ENCODE measurements at places on chromosomes 6 and 20.
A peak's percentile ranks its signal among the peaks of the same experiment; 100 is the strongest.

GRCh38 chr6:24233813-24234442, 107.9 kb downstream of the NRSN1 start:
- DNase-seq: no peak

DNA sequence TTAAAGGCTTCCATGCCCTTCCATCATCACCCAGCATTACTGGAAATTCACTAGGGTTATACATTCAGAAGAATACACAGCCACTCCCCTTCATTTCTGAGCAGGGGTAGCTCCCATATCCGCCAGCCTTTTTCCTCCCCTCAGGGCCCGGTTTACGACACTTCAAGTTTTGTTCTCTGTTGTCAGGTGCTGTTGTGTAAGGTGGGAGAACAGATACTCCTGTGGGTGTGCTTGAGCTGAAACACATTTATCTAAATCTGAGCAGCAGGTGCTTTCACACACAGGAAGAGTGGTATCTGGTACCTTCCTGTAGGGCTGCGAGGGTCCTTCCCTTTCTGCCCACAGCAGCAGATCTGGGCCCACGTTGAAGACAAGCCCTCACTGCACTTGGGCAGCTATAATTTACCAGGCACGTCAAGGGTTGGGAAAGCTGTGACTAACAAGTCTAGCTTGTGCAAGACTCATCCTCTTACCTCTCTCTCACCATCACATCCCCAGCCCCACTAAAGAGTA, 215.8 kb upstream of the RREB1 start:
- no peak for DNase-seq

DNA sequence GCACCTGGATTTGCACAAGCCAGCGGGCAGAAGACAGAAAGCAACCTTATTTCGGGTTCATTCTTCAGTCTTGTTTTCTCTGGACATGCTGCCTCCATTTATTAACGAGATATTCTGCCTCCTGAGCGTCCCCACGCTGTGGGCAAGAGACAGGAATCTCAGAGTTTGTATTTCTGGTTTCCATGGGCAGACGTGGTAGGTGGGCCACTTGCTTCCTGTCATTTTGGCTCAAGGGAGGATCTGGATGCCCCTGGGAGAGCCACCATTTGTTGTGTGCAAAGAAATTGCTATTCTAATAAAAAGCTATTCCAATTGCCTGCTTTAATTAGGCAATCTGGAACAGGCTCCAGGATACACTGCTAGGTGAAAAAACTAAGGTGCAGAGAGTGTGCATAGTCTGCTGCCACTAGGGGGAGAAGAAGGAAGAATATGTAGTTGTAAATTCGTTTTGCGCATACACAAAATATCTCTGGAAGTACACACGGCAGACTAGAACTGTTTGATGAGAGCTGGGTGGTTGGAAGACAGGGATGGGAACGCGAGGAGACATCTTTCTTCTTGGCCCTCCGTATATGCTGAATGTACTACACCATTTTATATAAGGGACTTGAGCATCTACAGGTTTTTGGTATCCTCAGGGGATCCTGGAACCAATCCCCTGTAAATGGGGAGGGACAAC, 30.1 kb upstream of the SLC16A10 start:
- no peak for DNase-seq

- DNase-seq: no peak
These were observed 22.8 kb upstream of the FAM83C start for GRCh38 chr20:35314816-35315631.

GRCh38 chr20:51301026-51301425, 241.5 kb downstream of the NFATC2 start:
- DNase-seq: no peak

GRCh38 chr20:37279820-37280219, 9.6 kb upstream of the MANBAL start:
- no peak for DNase-seq

GRCh38 chr6:13841936-13842335, 27.6 kb upstream of the MCUR1 start:
- DNase-seq: no peak

GRCh38 chr6:162187168-162187935, 540.2 kb downstream of the PRKN start:
- DNase-seq: no peak

DNA sequence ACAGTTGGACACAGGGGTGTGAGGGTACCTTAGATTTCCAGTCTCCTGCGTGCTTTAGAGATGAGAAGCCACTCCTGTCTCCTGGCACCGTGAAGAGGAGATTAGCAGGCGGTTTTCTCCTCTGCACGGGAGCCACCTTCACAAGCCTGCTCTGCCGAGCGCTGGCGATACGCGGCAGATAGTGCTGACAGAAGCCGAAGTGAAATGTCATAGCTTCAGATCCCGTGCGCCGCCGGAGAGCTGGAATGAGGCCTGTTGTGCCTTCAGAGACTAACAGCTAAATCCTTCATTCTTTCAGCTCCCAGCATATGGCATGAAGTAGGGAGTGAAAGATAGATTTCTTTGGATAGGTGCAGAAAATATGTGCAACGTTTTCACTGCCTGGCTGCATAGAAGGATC, 371.0 kb downstream of the TAF4 start:
- no peak for DNase-seq

DNA sequence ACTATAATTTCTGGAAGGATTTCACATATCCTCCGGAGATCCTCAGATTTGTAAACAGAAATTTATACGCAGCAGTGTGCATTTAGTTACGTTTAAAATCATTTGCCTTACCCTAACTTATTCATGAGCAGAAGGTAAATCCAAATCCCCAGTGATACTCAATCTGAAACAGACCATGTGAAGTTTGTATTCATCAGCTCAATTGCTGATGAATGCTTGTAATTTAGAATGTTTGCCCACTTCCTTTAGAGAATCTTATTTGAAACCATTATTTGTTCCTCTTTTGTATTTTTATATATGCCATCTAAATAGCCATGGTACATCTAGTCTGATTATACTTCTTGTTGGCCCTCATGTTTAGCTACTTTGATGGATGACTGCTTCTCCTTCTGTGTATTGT, 15.4 kb downstream of the TAAR1 start:
- no peak for DNase-seq

GRCh38 chr6:138722425-138723371, 50.9 kb upstream of the CCDC28A start:
- no peak for DNase-seq

GRCh38 chr20:54668271-54669039, 193.1 kb downstream of the DOK5 start:
- no peak for DNase-seq

DNA sequence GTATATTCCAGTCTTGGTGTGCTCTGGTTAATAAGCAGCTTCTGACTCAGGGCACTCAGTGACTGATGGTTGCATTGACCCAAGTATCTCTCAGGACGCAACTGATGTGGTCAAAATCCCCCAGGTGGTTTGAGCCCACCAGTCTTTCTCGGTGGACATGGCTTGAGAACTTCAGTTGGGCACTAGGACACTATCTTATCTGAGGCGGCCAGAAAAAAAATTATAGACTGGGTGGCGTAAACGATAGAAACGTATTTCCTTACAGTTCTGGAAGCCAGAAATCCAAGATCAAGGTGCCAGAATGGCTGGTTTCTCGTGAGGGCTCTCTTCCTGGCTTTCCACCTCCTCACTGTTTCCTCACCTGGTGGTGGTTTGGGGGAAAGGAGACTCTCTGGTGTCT, 52.2 kb downstream of the PPP1R16B start:
- DNase-seq: no peak

- no peak for DNase-seq
These were observed 234.2 kb downstream of the COL12A1 start for GRCh38 chr6:74971633-74972032.

DNA sequence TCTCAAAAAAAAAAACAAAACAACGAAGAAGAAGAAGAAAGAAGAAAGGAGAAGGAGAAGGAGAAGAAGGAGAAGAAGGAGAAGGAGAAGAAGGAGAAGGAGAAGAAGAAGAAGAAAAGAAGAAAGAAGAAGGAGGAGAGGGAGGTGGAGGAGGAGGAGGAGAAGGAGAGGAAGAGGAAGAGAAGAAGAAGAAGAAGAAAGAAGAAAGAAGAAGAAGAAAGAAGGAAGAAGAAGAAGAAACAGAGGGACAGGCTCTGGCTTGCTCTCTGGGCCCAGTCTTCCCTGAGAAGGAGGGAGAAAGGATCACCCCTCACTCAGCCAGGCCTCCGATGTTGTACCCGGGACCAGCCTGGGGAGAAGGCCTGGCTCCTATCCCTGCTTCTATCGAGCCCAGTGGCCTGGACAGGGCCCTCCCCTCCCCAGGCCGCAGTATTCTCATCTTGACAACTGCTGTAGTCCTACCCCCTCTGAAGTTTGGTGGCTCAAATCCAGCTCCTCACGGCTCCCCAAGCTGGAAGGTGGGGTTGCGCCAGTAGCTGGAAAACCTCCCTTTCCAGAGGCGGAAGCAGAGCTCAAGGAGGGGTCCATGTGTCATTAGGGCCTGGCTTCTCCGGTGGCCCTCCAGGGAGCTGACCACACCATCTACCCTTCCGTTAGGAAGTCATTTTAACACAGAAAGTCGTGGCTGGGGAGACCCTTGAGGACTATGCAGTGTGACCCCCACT, 18.9 kb downstream of the C6orf132 start:
- DNase-seq: no peak

DNA sequence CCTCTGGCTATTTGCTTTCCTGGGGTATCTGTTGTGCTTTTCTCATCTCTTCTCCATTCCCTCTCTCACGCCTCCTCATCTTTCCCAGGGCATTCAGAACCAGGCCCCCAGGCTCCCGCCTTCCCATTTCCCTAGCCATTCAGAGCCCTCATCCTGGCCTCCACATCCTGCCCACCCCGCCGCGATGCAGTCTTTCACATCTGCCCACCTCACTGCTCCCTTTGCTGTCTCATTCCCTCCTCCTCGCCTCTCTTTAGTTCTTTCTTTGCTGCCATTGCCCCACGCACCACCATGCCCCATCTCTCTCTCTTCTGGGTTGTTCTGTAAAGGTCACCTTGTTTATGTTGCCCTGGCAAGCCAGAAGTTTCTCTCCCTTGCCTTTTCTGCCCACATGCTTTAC, 10.6 kb upstream of the AAR2 start:
- no peak for DNase-seq

DNA sequence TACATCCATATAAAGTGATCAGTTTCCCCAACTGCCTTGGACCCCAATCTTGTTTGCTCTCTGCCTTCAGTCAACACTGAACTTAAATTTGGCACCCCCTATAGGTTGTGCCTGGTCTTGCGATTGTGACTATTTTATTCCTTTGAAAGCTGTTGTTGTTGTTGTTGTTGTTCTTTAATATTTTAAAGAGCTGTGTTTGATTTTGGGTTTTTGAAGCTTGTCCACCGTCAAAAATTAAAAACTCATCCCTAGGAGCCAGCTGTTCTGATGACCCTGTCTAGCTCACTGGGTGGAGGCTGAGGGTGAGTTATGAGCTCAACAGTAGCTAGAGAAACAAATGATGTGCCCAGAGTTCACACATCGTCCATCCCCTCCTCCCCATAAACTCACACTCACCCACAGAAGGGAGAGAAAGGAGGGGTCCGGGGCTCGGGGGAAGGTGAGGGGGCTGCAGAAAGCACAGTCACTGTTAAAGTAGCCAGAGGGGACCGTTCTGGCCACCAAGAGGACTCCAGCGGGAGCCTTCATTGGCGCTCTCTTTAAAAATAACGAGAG, 4.0 kb downstream of the SIM1 start:
- DNase-seq: no peak

DNA sequence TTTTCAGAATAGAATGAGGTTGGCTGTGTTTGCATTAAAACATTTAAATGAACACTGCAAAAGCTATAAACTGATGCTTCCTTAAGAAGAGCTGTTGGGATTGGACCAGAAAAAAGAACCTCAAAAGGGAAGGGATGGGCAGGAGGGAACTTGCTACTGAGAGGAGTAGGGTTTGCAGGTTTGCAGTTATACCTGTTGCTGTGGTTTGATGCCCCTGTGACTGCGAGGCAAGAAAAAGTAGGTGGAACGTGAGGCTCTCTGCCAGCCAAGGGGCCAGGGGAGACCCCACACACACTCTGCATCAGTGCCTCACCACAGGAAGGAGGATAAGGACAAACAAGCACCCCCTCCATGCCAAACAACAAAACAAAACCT, 197.2 kb downstream of the BCAS1 start:
- no peak for DNase-seq

- DNase-seq: no peak
These were observed 26.2 kb downstream of the TOP1 start for GRCh38 chr20:41054847-41055230.

DNA sequence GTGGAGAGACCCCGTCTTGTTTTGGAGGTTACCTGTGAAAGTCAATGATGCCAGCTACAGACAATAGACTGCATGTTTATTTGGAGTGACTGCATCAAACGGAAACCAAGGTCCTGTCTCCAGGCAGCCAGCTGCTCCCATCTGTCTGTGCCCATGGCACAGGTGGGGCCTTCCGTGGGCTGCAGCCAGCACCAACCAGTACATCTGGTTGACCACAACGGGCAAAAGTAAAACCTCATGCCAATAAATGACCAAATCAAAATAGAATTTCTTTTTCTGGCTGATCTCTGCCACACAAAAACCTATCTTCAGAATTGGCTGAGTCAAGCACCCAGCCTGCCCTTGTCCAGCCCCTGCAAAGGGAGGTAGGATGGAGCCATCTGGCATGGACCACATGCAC, 33.5 kb downstream of the DLL1 start:
- no peak for DNase-seq

DNA sequence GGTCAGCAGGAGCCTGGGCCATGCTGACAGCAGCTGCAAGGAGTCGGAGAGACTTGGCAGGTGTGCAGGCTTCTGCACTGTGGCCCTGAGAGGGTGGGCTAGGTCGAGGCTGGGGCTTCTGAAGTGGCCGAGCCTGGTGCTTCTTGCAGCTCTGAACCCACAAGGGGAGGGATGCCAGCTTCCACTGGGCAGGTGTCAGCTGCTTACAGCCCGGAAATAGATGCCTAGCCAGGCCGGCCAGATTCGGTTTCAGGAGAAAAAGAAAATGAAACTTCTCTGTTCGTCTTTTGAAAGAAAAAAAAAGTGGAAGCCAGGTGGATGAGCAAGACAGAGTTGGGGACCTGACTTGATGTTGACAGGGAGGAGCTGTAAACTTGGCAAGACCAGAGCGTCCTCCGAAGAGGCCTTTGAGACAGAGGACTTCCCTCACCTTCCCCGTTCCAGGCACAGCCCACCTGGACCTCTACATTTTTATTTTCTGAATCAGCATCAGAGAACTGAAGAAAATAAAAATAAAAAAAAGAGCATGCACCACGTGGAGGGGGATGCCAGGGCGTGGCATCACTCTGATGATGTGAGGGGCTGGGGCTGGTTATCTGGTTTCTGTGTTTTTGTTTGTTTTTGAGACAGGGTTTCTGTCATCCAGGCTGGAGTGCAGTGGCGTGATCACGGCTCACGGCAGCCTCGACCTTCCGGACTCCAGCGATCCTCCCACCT, at the start of gene ZBP1:
Gene ZBP1 (minus strand): TSS at position 153 of the 717 bp plus-strand sequence. CDS start 131 bp downstream, at position 22.
- DNase-seq: peak; percentile 17

- no peak for DNase-seq
These were observed at the start of gene RFX6 for GRCh38 chr6:116876635-116877611. TSS of gene RFX6 (plus strand) at chr6:116877242. CDS start at chr6:116877276, 34 bp downstream.

- no peak for DNase-seq
These were observed 7.4 kb downstream of the CYP39A1 start for GRCh38 chr6:46645265-46645664.
